Effector memory CD4-positive, alpha-beta T cell (primary cell): ENCODE measurements at places on chromosomes 3 and 15.

DNA sequence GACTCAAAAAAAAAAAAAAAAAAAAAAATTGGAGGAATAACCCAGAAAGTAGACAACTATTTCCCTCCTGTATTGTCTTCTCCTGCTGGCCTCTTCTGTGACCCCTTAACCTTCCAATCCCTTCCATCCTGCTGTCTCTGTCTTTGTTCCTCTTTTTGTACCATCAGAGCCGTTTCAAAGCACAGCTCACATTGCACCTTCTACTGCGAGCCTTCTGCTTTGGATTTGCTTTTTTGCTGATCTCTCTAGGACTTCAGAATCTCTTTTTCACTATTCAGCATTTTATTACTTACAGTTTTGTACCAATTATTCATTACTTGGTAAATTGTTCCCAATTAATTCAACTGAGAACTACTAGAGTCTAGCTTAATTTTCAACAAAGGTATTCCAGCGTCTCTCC lies 284.0 kb upstream of the TBL1XR1 start:
- no peak for DNase-seq

GRCh38 chr3:186270701-186271100 lies 91.3 kb downstream of the DGKG start:
- no peak for DNase-seq

GRCh38 chr15:93476491-93477177 lies 387.6 kb upstream of the RGMA start:
- DNase-seq: no peak

- DNase-seq: no peak
These were observed 172.5 kb downstream of the TMEM108 start for GRCh38 chr3:133210656-133211055.

DNA sequence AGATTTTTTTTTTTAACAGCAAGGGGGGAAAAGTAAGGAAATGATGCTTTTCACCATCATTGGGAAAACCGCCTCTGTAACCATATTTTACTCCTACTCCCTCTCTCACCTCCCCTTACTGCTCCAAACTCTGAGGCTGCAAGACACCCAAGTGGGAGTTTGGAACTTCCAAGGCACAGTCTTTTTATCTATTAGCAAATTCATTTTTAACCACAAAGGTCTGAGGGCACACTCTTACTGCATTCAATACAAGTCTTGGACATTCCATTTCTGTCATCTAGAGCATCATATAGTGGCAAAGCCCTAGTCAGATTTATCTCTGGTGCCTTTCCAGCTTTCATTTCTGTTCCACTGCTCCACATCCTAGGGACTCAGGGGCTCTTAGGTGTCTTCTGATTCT lies 13.2 kb downstream of the FAM162A start:
- no peak for DNase-seq

GRCh38 chr3:196517919-196518318 lies 2.8 kb upstream of the SMCO1 start:
- DNase-seq: no peak

GRCh38 chr3:37386627-37387230 lies 212.3 kb upstream of the LRRFIP2 start:
- DNase-seq: no peak

GRCh38 chr15:41792000-41792637 lies 17.8 kb downstream of the MAPKBP1 start:
- DNase-seq: no peak

DNA sequence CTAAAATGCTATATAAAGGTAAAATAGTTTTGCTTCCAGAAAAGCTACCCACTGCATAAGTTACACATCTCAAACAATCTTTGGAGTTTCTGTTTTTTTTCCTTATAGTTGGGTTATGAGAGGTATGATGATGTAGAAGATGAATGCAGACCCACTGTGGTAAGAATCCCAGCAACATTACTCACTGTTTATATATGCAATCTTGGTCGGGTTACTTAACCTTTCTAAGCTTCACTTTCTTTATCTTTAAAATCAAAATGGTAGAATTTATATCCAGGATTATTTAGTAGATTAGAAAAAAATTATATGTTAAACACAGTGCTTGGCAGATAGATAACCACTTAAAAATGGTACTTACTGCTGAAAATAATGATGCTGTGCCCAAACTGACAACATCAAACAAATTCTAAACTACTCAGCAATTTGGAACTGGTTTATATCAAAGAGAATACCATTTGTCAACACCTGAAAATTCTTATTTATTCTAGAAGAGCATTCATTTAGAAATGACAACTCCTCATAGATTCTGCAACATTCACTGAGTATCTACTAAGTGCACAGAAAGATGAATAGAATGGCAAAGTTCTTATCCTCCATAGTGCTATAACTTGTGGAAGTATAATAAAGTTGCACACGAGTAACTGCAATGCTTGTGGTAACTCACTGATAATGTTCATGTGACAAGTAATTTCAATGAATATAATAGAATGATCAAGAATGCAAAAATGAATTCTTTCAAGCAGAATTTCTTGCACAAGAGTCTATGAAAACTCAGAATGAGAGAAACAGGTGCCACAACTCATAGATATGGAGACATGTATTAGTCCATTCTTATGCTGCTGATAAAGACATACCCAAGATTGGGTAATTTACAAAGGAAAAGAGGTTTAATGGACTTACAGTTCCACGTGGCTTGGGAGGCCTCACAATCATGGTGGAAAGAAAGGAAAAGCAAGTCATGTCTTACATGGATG lies 129.0 kb upstream of the SLC7A14 start:
- no peak for DNase-seq

GRCh38 chr3:21835264-21835663 lies 84.3 kb upstream of the ZNF385D start:
- no peak for DNase-seq

GRCh38 chr15:42118650-42119445 lies 24.5 kb upstream of the PLA2G4D start:
- no peak for DNase-seq

DNA sequence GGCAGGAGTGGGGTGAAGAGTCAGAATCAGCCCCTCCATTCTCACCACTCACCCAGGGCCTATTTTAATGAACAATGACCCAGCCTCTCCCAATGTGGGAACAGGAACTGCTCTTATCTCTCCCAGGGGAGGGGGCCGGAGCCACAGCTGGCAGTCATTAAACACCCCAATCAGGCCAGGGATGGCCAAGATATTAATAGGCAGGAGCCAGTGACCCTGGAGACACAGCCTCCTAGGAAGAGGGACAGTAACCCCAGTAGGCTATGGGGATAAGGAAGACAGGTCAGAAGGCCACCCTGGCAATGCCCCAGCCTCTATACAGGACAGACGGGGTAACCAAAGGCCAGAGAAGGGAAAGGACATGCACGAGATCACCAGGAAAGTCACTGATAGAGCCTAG lies 38.6 kb downstream of the VIPR1 start:
- DNase-seq: no peak

DNA sequence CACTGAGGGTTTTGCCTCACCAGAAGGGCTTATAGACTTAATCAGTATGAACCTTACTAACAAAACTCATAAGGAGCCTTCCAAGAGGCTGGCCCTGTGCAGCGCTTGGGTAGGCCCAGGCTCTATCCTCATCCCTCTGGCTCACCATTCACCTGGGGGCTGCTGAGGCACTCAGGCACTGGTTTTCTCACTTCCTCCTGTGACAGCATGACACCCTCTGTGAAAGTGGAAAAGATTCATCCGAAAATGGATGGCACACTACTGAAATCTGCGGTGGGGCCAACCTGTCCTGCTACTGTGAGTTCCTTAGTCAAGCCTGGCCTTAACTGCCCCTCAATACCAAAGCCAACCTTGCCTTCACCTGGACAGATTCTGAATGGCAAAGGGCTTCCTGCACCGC lies 41.3 kb downstream of the PSMD6 start:
- DNase-seq: no peak

DNA sequence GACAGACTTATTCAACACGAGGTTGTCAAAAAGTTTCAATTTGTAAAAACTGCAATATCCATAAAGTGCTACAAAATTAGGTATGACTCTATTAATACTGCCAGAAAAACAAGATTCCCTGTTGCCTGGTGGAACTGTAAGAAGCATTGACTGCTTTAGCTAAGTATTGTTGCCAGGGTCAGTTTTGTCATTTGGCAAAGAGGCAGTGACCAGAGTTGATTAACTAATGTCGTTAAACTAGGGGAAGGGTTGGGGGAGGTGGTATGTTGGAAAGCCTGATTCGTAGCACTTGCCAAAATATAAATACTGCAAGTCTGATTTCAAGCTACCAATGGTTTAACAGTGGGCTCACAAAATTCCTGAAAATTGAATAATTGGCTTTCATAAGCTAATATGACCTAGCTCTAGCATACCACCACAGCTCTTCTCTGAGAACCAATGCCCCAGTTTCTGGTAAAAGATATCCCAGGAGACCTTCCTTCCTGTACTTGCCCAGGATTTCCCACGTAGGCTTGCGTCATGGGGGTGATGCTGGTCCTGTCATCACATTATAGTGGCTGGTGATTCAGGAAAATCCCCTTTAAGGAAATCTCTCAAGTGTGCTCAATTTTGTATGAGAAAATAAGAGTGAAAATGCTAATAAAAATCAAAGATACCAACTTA lies 266.4 kb upstream of the TBC1D5 start:
- no peak for DNase-seq

- DNase-seq: no peak
These were observed 766.8 kb downstream of the TBL1XR1 start for GRCh38 chr3:176430244-176431037.

GRCh38 chr15:47461652-47462141 lies 255.6 kb upstream of the SEMA6D start:
- DNase-seq: no peak

DNA sequence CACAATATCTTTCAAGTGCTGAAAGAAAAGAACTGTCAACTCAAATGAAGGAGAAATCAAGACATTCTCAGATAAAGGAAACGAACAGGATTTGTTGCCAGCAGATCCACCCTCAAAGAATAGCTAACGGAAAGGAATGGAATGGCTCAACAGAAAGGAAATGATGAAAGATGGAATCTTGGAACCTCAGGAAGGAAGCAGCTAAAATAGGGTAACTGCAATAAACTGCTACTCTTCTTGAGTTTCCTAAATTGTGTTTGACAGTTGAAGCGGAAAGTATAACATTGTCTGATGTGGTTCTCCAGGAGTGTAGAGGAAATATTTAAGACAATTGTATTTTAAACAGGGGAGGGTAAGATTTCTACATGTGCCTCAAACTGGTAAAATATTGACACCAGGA lies 22.0 kb downstream of the PRR23E start:
- no peak for DNase-seq

- no peak for DNase-seq
These were observed 61.6 kb upstream of the CD200R1L start for GRCh38 chr3:112908252-112908651.

DNA sequence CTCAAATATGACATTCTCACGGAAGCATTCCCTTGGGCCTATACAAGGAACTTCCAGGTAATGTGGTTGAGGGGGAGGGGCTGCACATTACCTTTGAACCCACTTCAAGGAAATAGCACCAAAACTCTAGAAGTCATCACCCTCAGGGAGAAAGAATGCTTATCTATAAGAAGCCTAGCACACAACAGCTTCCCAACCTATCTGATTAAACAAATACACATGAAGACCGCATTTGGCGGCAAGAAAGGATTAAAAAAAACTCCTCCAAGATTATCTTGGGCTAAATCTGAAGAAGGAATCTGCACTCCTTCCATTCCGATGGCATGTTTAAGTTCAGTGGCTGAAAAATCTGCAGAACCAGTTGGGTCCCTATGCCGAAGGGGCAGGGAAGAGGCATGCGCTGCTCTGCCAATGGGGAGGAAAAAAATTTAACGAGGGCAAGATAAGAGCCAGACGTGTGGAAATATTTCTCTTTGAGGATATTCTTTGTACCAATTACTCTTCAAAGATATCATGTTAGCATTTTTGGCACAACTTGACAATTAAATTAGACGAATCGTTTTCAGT lies 82.0 kb upstream of the WNT5A start:
- no peak for DNase-seq

- DNase-seq: no peak
These were observed 42.8 kb upstream of the PTPRG start for GRCh38 chr3:61518590-61518989.

GRCh38 chr15:29888646-29889045 lies 66.4 kb upstream of the TJP1 start:
- DNase-seq: no peak

GRCh38 chr3:127734754-127735473 lies 62.2 kb downstream of the ABTB1 start:
- DNase-seq: no peak

GRCh38 chr3:57986261-57986660 lies 22.0 kb upstream of the FLNB start:
- no peak for DNase-seq

- DNase-seq: no peak
These were observed 87.1 kb downstream of the RARB start for GRCh38 chr3:25515171-25515570.

DNA sequence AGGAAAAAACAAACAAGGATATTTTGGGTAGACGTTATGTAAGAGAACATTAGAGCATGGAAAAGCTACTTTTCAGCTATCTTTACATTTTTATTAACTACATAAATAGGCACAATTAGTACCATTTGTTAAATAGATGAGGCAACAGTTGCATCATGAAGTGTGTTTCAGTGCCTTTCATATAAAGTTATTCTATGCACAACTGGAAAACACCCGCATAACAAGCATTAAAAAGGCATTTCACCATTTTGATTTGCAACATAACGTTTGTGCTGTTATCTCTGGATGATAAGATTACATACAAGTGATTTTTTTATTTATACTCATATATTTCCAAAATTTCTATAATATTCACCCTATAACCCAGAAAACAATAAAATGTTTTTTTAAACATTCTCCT lies 69.5 kb downstream of the CBLB start:
- DNase-seq: no peak

- DNase-seq: no peak
These were observed 1.8 kb downstream of the CX3CR1 start for GRCh38 chr3:39277893-39278615.

GRCh38 chr3:78314327-78314726 lies 1274.4 kb downstream of the ROBO2 start:
- no peak for DNase-seq

DNA sequence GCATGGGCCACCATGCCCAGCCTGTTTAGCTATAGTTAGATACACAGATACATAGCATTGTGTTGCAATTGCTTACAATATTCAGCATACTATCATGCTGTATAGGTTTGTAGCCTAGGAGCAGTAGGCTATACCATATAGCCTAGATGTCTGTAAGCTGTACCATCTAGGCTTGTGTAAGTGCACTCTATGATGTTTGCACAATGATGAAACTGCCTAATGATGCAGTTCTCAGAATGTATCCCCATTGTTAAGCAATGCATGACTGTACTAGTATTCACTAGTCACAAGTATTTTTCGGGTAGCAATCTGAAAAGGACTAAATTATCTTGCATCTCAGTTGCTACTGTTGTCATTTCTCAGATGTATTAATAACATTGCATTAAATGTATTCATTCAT lies 16.0 kb downstream of the PIGB start:
- no peak for DNase-seq

- no peak for DNase-seq
These were observed 1038.5 kb upstream of the NR2F2 start for GRCh38 chr15:95291898-95292472.

- no peak for DNase-seq
These were observed 30.6 kb downstream of the MB21D2 start for GRCh38 chr3:192887047-192887446.

GRCh38 chr3:55405436-55405835 lies 81.7 kb downstream of the WNT5A start:
- no peak for DNase-seq
